Activated T-helper 1 cell treated with anti-CD3 and anti-CD28 coated beads, Interleukin-2, amount 50 U/mL, for 16 hours (primary cell): ENCODE measurements at places on chromosomes 16 and 17.

DNA sequence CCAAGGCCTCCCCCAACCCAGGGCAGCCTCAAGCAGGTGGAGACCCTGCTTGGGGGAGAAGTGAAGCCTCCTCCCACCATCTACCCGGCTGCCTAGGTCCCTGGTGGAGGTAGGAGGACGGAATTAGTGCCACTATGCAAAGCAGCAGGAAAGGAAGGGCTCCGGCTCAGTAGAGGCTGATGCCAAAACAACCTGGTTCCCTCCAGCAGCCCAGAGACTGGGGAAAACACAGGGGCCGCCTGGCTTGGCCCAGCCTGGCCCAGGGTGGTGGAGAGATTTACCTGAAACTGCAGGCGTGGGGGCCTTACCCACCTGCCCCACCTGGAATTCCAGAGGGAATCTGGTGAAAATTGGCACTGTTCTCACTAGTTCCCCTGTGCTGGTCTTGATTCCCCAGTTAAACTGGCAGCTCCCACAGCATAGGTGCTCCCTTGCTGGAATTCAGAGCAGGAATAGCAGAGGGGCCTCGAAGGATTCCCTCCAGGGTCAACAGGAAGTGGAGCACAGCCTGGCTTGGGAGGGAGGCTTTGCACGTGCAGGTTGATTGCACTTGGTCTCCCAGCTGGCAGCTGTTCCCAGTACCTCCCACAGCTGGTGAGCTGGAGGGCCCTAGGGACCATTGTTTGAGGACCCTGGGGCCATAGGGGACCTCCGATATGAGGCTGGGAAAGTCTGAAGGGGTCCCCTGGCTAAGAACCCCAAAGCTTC is 4.5 kb downstream of the CD79B start:
- DNase-seq, result no peak

- no peak for DNase-seq
These were observed 25.2 kb downstream of the SIAH1 start for GRCh38 chr16:48359983-48360382.

GRCh38 chr17:48850792-48851323 is 20.0 kb downstream of the CALCOCO2 start:
- DNase-seq, result no peak

DNA sequence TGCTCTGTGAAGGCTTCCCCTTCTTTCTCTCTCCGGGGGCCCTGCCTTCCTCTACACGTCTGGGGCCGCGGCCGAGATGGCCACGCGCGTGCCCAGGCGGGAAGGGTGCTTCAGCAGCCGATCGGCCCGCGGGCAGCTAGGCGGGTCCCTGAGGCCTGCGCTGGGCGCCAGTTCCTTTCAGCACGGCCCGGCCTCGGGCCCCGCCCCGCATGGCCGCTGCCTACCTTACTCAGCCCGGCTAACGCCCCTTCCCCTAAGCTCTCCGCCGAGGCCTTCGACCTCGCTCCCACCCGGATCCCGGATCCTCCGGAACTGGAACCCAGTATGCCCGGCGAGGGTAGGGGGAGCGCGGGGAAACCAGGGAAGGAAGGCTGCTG is 335 bp downstream of the TMEM11 start:
- DNase-seq, result no peak

DNA sequence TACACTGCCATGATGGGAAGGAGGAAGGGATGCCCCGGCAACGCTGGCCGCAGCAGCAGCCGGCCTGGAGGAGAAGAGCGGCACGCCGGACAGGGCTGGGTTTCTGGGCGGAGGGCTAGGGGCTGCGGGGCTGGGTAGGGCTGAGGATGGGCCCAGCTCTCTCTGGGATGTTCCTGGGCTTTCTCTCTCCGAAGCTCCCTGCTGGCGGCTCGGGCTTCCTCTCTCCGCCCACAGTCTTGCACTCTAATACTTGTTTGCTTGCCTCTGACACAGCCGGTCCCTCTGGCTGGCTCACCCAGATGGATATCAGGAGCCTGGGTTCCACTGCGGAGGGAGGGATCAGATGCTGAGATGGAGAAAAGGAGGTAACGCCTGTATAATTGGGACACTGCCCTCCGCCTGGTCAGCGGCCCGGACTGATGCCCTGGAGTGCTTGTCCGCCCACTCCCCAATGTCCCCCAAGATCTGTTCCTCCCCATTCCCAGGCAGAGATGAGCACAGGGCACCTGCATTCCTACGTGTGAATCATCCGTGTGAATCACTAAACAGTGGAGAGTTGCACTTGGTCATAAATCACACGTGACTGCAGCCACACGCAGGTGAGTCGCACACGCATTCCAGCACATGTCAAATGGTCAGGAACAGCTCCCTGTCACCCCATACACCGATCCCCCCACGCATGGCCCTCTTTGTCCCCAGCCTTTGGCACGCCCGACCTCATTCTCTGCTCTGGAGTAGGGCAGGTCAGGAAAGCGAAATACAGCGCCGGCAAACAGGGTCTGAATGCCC is at the start of gene ALOXE3:
ALOXE3 (minus strand) TSS at position 535 of the 789 bp plus-strand sequence; CDS start at position 11, 524 bp downstream.
- no peak for DNase-seq

GRCh38 chr17:41648411-41649195 is 24.2 kb upstream of the KRT17 start:
- peak; percentile 69 for DNase-seq

- no peak for DNase-seq
These were observed 31.8 kb upstream of the DYNLL2 start for GRCh38 chr17:58051468-58051867.

DNA sequence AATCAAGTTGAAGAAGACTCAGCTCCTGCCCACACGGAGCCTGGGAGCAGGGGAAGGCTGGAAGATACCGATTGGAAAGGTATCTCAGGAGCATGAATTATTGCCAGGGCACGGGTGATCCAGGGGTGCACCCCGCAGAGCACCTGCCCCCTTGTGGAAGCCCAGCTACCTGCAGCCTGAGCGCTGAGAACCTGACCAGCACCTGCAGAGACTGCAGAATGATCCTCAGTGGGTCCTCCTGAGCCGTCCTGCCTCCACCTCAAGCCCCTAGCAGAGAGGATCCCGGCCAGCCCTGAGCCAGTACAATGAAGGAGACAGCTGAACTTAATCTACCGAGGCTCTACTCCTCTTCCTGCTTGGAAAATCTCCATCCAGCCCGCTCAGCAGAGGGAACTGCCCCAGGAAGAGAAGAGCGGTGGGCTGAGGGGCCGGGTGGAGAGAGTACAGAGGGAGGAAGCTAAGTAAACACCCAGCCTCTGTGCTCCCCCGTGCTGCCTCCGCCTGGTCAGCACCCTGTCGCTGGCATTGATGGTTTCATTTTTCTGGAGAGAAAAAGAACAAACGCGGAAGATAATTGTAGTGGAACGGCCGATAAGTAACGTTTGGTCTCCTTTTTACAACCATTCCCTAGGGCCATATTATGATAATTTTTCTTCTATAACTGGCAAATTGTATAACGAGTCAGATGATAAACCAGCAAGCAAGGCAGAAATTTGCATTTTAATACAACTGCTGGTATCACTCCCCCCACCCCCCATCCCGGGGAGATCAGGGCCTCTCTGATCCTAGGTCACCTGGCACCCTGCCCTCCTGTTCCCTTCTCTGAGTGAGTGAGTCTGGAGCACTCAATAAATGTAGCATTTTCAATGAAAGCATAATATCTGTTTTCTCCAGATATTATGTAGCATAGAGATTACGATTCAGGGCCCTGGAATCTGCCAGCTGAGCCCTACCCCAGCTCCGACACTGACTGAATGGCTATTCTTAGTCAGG is 204.5 kb upstream of the RPL38 start:
- DNase-seq, result peak; percentile 44

- DNase-seq, result no peak
These were observed 28.6 kb downstream of the COG7 start for GRCh38 chr16:23424292-23424958.

DNA sequence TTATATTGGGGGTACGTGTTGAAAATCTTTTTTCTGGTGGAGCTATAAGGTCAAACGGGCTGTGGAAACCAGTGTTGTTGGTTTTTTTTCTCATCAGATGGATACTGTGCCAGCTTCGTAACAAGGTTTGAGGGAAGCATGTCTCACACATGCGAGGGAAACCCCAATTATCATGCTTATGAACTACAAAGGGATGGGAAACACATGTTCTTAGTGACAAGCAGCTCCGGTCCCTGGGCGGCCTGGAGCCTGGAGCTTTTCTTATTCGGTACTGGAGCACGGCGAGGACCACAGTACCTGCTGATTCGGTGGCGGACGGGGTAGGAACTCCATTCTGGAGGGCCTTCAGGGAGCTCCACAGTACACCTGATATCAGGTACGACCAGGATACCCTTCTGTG is 12.5 kb downstream of the SLC43A2 start:
- no peak for DNase-seq

GRCh38 chr17:73156166-73156840 is 8.5 kb upstream of the SSTR2 start:
- peak; percentile 20 for DNase-seq

GRCh38 chr17:38869526-38870258 is at the start of gene LASP1:
Gene LASP1 (plus strand): TSS chr17:38870058. CDS start chr17:38870190, 132 bp downstream.
- DNase-seq, result peak; percentile 72

DNA sequence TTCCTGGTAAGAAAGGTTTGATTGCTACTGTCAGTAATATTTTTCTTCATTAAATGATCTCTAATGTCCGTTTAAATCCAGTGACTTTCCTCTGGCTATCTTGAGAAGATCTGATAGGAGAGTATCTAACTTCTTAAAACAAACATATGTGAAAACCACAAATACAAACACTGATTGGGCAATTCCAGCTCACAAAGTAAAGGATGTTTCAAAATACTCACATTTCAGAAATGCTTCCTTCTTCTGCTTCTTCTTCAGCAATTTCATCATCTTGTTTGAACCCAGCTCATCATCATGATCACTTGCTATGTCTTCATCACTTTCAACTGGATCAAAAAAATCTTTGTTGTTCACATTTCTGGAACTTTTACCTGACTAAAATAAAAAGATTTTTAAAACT is 64.3 kb upstream of the RBL2 start:
- DNase-seq, result no peak

GRCh38 chr16:85750146-85750826 is 610 bp downstream of the C16orf74 start:
- no peak for DNase-seq

DNA sequence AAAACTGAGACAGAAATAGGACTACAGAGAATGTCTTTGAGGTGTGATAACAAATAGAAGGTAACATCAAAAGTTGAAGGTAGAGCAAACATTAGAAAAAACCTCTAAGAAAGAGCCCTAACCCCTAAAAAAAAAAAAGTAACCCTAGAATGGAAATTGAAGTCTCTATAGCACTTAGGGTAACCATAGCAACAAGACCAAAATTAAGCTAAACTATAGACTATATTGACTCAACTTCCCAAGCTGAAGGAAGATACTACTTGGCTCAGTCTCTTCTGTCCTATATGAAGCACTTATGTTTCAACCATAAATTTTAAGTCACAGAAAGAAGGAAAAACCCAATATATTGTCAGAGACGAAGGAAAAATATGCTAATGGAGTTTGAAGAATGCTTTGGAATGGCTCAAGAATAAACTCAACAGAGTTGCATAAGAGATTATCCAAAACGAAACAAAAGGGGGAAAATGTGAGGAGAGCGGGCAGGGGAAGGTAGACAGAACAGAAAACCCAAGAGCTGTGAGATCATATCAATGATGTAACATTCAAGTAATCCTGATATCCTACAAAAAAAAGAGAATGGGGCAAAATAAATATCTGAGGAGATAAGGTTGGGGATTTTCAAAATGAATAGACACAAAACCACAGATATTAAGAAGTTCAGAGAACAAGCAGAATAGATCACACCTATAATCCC is 88.4 kb downstream of the USP32 start:
- DNase-seq, result no peak

- DNase-seq, result no peak
These were observed 22.5 kb upstream of the CHMP6 start for GRCh38 chr17:80969030-80969673.

DNA sequence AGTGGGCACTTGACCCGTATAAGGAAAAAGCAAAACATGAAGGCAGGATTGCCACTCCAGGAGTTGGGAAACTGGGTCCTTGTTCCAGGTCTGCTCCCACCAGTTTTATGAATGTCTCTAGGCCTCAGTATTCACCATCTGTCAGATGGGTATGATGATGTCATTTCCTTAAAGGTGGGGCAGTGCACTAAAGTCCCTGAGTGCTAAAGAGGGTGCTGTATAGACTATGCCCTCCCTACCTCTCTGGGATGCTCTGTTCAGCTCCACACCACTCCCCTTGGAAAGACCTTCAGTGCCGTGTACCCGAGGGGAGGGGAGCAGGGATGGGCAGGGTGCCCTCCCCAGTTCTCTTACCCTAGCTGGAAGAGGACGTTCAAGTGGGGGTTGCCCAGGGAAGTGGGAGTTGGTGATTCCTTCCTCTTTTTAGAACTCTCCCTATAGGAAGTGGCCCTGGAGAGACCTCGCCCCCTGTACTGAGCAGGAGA is 2.2 kb downstream of the LASP1 start:
- DNase-seq, result no peak

GRCh38 chr17:65123757-65124675 is 13.2 kb upstream of the RGS9 start:
- DNase-seq, result no peak

- no peak for DNase-seq
These were observed 15.2 kb downstream of the MED24 start for GRCh38 chr17:40038882-40039513.

DNA sequence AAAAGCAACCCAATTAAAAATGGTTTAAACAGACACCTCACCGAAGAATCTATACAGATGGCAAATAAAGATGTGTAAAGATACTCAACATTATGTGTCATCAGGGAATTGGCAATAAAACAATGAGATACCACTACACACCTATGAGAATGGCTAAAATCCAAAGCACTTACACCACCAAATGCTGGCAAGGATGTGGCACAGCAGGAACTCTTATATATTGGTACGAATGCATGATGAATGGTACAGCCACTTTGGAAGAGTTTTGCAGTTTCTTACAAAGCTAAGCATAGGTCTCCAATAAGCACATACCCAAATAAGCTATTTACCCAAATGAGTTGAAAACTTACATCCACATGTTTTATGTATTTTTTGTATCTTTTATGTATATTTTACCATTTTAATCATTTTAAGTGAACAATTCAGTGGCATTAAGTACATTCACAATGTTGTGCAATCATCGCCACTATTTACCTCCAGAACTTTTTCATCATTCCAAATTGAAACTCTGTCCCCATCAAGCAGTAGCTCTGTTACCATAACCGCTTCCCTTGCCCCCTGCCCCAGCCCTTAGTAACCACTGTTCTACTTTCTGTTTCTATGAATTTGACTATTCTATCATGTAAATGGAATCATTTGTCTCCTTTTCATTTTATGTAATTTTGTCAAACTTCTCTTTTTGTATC is 6.7 kb upstream of the ALDH3A2 start:
- no peak for DNase-seq
